ENCODE measurements at places on chromosomes 1 and 21.

- no peak for DNase-seq
Observed at GRCh38 chr1:77350012-77350770, 68.4 kb downstream of the AK5 start.

GRCh38 chr1:233599542-233600073, 14.3 kb upstream of the KCNK1 start:
- DNase-seq = no peak

DNA sequence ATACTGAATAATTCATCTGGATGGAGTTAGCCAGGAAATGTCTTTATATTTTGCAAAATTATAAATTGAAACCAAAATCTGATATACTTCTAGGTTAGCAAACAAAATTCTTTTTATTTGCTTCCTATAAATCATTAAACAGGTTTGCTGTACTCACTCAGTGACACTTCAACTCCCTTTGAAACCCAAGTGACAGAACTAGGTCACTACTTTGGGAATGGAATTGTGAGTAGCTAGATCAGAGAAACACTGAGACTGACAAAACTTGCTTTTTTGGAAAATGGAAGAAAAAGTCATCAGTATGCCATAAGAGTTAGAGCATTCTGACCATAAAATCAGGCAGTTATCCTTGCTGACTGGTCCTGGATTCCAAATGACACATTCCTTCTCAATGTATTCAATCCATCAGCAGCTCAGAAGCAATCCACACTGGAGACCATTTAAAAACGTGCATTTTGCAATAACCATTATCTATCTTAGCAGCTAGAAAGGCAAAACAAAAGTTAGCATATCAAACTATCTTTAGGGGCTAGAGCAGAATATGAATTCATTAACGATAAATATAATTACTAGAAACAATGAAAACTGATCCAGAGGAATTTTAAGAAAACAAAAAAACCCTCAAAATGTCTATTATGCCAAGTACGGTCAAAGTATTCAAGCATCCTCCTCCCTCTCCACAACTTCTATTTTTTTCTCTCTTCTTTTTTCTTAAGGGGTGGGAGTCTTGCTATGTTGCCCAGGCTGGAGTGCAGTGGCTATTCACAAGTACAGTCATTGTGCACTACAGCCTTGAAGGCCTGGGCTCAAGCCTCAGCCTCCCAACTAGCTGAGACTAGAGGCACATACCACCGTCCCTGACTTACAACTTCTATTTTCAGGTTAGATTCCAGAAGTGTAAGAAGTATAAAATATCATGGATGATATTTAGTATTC, 60.1 kb downstream of the HNRNPR start:
- DNase-seq = no peak

GRCh38 chr21:31008355-31008754, 29.9 kb downstream of the KRTAP19-8 start:
- no peak for DNase-seq

DNA sequence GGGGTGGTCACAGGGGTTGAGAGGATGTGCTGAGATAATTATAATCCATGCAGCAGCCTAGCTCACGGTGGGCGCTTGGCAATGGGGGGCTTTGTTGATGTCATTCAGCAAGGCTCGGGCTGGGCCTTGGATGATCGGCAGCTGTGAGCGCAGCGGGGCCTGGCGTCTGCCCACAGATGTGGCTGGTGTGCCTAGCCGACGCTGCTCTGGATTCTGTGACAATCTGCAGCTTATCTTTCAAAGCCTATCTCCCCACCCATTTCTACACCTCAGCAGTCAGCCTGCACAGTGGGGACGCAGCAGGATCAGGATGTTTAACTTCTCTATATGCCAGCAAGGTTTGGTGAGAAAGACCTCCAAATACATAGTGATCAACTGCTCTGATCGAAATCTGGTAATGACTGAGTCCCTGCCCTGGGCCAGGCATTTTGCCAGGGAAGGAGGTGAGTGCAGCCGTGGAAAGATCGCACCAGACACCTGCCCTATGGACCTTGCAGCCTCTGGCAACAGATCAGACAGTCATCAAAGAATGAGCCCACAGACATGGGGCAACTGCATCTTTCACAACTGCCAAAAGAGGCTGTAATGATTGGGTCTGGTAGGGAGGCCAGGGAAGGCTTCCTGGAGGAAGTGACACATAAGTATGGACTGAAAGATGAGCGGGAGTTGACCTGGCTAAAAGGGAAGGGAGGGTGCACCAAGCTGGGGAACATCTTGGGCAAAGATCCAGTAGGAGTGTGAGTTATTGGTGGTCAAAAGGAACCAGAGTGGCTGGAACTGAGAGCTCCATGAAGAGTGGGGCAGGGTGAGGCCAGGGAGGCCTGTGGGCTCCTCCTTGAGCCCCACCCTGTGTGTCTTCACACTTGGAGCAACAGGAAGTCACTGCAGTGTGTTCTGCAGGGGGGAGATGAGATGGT, 35.3 kb downstream of the EPHB2 start:
- no peak for DNase-seq

- no peak for DNase-seq
Observed at GRCh38 chr1:182291584-182292192, 99.9 kb downstream of the GLUL start.

- DNase-seq = no peak
Observed at GRCh38 chr1:203265541-203265940, 36.1 kb upstream of the CHIT1 start.

DNA sequence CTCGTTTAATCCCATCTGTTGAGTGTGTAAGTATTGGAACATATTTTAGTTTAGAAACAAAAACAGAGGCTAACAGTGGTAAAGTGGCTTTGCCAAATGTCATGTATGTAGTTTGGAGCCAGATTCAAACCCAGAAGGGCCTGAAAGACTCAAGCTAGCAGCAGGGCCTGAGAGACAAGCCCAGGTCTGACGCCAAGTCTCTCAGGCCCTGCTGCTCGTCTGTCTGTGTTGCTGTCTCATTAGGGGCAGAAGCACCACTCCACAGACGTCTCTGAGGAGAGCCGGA, 8.3 kb downstream of the CITED4 start:
- no peak for DNase-seq

- no peak for DNase-seq
Observed at GRCh38 chr1:17689011-17689410, 66.1 kb upstream of the ACTL8 start.

DNA sequence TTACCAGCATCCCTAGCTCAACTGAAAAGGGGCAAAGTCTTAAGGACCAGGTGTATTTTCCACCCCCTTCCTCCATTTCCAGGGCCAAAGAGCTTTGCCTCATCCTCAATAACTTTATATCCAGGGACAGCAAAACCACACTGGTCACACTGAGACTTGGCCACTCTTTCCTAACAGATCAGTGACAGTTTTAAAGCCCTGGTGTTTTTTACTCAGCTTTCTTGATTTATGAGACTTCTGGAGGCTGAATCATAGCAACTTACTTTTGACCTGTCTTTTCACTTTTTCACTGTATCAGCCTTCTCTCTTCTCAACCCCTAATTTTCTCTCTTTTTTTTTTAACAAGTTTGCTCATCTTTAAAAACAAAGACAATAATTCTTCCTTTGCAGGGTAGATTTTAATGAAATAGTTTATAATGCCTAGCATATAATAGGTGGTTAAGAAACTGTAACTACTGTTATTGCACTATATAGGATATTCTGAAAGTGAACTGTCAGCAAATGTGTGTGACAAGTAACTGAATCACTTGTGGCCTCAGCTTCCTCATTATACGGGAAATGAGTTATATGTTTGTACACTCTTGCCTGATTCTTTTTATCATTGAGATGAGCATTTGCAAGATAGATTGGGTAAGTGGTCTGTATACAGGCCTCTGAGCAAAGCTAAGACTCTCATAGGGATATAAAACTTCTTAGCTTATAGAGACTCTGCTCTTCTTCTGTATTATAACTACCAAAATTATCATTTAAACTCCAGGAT, 19.7 kb upstream of the DYNLT5 start:
- no peak for DNase-seq

GRCh38 chr1:22932803-22933470, 39.7 kb downstream of the LACTBL1 start:
- DNase-seq = no peak

DNA sequence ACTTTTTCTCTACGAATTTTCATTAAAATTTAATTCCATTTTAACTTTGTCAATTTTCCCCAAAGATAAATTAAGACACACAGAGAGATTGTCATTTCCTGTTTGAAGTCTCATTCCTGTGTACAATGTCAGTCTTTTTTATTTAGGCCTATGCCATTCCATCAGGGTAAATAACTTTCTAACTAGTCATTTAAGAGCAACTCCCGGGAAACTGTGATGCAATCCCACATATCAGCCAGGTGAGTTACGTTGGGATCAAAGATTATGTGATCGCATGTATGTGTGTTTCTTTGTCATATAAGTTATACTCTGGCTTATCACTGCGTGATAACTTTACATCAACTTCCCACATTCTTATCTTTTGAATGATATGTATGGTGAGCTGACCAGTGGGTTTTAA, 86.1 kb upstream of the S1PR1 start:
- DNase-seq = no peak

- DNase-seq = no peak
Observed at GRCh38 chr1:65112811-65113210, 35.2 kb upstream of the AK4 start.

Data from GM20000 (cell line).